NCI-H1436 (cell line): ENCODE measurements at places on chromosomes 5 and 9.

DNA sequence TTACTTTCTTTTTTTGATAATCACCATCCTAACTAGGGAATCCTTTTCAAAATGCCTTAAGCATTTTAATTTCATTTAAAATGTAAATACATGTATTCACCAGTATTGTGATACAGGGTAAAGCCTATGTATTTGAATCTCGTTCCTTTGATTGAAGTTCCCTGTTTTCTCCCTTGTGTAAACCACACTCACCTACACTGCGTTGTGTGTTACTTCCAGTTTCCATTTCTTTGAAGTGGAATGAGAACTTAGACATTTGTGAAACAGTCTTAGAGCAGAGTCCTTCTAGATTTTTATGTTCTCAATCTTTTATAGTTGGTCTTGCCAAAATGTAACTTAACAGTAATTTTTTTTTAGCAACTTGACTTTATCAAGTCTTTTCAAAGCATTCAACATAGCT lies 101.4 kb downstream of the ZNF462 start:
- DNase-seq = no peak

DNA sequence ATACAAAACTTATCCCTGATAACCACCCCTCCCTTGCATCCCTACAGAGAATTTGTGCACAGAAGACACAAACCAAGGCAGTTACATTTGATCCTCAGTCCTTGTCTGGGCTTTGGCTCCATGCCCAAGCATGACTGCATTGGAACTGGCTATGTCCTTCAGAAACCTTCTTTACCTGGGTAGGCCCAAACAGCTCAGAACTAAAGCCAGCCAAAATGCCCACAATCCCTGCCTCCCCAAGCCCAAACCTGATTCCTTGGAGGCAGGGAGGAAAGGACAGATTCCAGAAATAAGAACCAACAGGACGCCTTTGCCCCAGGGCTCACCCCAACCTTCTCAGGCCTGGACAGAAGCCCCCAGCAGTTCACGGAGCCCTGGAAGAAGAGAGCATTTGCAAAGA lies 8.2 kb downstream of the IL17B start:
- DNase-seq = no peak

- DNase-seq = no peak
Observed at GRCh38 chr5:93062548-93062947, 518.5 kb downstream of the NR2F1-AS1 start.

GRCh38 chr9:19074836-19075235 lies 25.6 kb downstream of the RRAGA start:
- DNase-seq = no peak

DNA sequence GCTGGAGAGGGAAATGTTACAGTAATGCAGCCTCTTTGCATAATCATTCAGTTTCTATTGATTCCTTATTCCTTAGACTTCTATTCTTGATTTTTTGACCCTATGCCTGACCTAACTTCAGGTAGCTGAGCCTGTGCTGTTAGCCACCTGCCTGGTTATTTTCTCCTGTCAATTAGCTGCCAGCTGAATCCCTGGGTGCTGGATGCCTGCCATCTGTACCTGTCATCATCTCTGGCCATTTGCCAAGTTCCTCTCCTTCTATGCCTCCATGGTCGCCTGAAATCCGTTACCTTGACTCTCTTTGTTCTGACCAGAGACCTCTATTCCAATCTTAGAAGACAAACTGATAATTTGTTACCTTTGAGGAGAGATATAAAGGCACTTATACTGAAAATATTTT lies 178.3 kb downstream of the CAVIN4 start:
- peak; percentile 69 for DNase-seq

DNA sequence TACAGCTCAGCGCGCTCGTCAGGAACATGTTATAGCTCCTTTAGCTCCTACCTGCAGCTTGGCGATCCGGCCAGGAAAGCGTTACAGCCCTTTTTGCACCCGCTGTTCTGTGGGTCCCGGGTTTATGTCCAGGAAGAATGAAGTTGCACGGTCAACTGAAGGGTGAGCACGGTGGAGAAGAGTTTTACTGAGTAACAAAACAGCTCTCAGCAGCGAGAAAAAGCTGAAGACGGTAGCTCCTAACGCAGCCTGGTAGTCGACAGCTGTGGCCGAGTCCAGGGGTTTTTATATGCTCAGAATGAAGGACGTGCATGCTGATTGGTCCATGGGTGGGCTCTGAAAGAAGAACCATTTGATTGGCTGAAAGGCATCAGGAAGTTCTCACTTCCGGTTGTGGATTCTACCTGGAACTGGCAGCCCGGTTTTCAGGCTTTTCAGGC lies 1830.1 kb upstream of the NUDT12 start:
- no peak for DNase-seq

DNA sequence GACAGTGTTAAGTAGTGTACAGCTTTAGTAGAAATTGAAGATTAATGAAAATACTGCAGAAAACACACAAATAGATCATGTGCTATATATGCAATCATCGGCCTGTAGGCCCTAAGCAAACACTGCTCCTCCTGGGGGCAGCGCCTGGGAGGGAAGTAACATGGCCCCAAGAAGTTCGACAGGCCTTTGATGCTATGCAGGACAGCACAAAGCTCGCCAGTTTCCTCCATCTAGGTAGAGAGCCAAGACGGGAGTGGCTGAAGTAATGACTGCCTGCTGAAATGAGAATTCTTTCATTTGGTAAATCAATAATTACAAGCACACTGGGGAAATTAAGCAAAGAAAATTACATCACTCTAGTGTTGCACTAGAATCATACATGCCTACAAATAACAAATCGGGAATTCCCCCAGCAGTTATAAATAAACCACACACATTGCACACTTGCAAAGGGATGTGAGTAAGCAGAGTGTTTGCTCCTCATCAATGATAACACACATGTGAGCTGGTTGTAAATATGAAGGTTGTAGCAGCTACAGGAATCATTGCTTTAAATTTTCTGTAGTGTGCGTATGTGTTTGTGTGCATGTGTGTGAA lies 219.9 kb upstream of the NFIL3 start:
- DNase-seq = no peak

DNA sequence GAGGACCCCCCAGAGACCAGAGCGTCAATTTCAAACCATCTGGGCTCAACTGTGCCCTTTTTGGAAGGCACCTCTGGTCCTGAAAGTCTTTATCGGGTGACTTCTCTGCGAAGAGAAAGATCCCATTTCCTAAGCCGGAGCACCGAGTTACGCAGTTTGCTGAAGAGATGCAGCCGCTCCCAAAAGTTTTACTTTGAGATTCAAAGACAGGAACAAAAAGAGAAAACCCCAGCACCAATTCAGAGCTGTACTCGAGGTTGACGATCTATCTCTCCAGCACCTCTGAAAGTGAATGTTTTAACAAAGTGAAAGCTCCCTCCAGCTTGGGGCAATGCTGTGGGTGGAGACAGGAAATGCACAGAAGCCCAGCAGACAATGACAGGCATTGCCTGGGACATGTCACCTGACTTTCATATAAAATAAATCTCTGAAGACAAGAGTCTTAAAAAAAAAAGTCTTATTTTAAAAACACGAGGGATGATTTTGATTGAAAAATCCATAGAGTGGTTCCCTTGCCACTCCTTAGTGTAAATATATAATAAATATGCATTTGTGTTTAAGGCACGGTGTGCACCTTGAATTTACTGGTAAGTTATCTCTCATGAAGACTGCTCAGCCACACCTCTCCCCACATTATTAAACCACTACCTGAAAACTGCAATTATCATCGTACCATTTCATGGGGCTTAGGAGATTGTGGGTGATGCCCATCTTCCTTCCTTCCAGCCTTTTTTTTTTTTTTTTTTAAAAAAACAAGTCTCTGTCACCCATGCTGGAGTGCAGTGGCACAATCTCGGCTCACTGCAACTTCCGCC lies 79.9 kb downstream of the FNBP1 start:
- no peak for DNase-seq

DNA sequence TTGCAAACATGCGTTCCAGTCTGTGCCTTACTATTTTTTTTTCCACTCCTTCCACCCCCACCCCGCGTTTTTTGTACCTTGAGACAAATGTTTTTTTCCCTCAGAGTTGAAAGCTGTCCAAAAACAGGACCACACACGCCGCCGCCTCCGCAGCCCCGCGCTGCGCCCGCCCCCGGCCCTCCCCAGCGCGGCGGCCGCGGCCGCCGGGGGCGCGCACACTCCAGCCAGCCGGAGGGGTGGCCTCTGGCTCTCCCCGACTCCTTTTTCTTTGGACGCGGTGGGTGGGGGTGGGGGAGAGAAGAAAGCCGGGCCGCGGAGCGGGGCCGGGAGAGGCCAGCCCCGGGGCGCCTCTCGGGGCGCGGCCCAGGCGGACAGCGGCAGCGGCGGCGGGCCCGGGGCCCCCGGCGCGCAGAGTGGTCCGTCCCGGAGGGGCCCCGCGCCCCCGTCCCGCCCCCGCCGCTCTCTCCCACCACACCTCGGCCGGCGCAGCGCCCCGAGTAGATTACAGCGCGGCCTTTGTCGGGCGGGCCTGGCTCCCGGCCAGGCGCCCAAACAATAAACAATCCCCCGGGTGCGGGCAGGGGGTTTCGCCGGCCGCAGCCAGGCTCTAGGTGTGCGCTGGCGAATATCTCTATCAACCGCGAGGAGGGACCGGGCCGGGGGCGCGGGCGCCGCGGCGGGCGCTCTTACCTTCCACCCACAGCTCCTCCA lies 10.9 kb downstream of the PTCH1 start:
- peak; percentile 29 for DNase-seq

GRCh38 chr9:3337515-3338225 lies 188.1 kb downstream of the RFX3 start:
- no peak for DNase-seq

GRCh38 chr5:134226441-134227192 lies 744 bp upstream of the PPP2CA start:
- no peak for DNase-seq

DNA sequence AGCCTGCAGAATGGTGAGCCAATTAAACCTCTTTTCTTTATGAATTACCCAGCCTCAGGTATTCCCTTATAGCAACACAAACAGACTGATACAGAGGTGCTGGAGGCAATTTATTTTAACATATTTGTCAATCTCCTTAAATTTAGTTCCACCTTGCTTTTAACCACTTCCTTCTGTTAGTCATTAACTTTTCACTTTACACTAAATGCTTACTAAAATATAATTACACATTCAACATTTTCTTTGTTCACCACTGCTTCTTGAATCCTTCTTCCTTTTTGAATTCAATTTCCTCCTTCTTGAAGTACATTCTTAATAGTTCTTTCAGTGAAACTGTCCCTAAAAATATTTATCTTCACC lies 39.4 kb downstream of the LYRM7 start:
- DNase-seq = no peak

- DNase-seq = no peak
Observed at GRCh38 chr5:111737716-111738115, 19.3 kb downstream of the NREP start.

DNA sequence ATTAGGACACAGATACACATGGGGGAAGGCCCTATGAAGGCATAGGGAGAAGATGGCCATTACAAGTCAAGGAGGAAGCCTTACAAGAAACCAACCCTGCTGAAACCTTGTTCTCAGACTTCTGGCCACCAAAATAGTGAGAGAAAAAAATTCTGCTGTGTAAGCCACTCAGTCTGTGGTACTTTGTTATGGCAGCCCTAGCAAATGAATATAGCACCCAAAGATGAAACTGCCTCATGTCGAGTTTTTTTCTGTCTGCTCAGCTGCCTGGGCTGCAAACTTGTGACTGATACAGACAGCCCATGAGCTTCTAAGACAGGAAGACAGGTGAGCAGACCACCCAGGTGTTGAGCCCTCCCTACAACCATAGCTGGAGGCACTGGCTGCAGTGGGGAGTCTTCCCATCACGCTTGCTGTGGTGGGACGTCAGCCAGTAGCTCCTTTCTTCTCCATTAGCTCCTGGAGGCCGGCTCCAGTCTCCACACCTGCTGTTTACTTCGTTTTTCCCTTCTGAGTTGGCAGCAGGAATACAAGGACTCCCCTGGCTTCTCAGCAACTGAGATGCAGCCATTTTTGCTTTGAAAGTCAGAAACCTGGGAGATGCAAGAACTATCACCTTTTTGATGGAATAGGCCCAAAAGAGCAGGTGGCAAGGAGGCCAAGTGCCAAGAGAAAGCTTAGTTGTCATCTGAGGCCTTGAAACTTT lies 164.9 kb downstream of the SEMA6A start:
- DNase-seq = no peak

GRCh38 chr9:94084314-94084713 lies at the start of gene PTPDC1:
Gene PTPDC1 (plus strand): TSS chr9:94084464. CDS start chr9:94084531, 67 bp downstream.
- DNase-seq = no peak

- DNase-seq = no peak
Observed at GRCh38 chr5:136042665-136043121, 13.9 kb downstream of the TGFBI start.

DNA sequence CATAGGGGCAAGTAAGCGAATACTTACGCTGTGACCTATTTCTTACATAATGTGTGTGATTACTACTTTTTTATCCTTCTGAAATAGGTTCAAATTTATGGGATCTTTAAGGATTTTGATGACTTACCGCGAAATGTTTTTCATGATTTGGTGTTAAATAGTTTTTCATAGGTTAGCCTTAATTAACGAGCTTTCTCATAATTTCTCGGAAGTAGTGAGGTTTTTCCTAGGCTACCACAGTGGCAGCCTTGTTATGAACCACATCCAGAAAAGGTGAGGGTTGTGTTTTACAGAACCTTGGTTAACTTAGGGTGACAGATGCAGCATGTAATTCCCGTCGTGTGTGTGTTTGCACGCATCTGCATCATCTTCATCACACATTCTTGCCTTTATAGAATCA lies 1.3 kb downstream of the SH3GL2 start:
- no peak for DNase-seq

- no peak for DNase-seq
Observed at GRCh38 chr9:137956039-137956438, 78.5 kb downstream of the CACNA1B start.

DNA sequence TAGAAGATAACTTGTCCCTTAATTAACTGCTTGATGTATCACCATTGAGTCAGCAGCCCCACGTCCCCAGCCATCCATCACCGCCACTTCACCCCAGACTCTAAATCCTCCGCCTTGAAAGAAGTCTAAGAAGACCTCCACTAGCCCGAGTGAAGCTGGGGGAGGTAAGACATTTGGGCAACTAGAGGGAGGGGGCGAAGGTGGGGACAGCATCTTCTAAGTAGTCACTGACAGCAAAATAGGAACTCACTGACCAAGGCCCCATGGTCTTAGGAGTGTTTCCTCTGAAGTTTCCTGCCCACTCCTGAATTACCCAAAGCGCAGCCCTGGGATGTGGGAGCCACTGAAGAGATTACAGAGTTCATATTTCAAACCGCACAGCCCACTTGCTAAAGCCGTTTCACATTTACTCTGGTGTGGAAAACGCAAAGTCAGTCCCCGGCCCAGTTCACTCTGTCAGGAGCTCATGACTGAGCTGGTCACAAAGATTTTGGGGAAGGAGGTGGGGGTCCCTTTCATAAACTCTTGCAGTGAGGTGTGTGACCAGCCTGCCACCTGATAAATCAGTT lies 107.4 kb downstream of the LHFPL2 start:
- no peak for DNase-seq

- no peak for DNase-seq
Observed at GRCh38 chr5:143527808-143528207, 124.3 kb upstream of the NR3C1 start.
